ENCODE measurements at places on chromosomes 3 and 15.

GRCh38 chr3:177597311-177598096 lies 400.2 kb upstream of the TBL1XR1 start:
- DNase-seq: no peak

GRCh38 chr3:19749448-19750017 lies 184.5 kb downstream of the EFHB start:
- DNase-seq: no peak

DNA sequence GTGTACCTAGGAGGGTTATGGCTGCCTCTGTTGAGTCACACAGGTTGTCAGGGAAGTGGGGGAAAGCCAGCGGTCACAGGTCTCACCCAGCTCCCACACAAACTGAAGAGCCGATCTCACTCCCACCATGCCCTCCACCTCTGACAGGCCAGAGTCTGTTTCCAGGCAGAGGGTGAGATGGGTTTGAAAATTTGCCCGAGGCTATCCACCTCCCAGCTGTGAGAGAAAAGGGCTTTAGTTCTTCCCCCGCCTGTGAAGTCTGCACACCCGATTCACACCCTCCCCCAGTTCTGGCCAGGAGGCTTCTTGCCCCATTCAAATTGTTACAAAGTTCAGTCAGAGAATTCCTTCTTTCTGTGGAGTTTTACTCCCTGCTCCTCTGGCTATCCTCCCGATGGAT lies 446.9 kb downstream of the EDEM1 start:
- DNase-seq: no peak

DNA sequence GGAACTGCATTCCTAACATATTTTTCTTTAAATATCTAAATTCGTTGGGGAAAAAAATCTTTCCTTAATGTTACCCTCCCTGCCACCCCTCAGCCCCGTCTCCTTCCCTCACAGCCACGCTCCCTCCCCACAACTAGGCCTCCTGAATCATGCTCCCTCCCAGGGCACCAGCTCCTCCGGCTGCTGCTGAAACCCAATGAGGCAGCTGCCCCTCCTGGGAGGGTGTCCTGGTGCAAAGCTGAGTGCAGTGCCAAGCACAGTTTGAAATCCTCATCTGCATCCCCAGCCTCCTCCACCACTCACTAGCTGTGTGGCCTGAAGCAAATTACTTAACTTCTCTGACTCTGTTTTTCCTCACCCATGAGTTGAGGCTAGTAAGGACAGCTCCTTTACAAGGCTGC lies 2.7 kb upstream of the NR2E3 start:
- no peak for DNase-seq

- no peak for DNase-seq
Measured at GRCh38 chr15:85313339-85313738, 67.1 kb upstream of the AKAP13 start.

DNA sequence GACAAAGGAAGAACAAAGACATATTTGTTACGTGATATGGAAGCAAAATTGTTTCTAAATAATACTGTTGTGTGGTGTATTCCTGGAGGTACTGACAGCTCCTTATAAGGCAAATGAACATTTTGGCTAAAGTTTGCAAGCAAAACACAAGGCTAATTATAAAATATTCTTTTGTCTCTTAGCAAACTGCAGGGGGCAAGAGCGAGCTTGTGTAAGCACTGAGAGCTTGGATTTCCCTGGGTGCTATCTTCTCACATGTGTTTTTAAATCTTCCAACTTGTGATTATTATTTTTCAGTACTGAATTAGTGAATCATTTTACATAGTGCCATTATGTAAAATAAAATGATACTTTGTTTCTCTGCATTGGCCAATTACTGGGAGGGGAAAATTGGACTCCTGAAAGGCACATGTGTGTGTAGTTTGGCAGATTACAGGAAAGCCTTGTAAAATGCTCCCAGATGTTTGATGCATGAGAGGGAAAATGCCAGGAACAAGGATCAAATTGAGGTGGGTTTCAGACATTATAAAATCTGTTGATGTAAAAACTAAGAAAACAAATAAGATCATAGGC lies 611.5 kb downstream of the AGBL1 start:
- no peak for DNase-seq

DNA sequence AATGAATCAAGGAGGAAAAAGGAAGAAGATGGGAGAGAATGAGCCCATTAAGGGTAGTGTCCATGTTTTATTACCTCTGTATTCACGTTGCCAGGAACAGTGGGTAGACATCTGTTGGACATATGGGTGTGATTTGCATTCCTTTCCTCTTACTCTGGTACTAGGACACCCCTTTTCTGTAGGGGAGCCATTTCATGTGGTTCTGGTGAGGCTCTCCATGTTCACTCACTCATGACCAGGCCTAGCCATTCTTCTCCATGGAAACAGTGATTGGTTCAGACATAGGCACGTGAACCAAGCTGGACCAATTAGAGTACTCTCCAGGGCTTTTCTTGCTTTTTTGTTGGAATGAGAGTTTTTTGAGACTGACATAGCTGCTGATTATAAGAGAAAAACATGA lies 39.6 kb upstream of the PDCD6IP start:
- DNase-seq: no peak

- no peak for DNase-seq
Measured at GRCh38 chr15:31316135-31316795, 10.4 kb upstream of the KLF13 start.

DNA sequence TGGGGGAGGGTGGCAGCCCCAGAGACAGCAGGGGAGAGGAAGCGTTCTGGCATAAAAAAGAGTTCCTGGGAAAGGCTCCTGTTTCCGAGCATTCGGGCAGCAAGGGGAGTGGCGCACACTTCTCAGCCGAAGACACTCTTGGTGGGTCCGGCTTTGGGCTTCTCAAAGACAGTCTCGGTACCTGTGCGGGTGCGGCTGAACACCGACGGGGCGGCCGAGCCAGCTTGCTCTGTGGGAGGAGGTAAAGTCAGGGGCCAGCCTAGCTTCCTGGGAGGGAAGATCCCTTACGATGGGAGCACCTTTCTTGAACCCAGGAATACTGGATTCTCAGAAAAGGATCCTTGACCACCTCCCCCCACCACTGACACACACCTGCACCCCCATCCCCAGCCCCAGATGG lies 1.6 kb downstream of the MUSTN1 start:
- no peak for DNase-seq

GRCh38 chr3:178420033-178420432 lies 116.2 kb upstream of the KCNMB2 start:
- DNase-seq: no peak

GRCh38 chr3:153614563-153614962 lies 452.5 kb downstream of the RAP2B start:
- DNase-seq: no peak

DNA sequence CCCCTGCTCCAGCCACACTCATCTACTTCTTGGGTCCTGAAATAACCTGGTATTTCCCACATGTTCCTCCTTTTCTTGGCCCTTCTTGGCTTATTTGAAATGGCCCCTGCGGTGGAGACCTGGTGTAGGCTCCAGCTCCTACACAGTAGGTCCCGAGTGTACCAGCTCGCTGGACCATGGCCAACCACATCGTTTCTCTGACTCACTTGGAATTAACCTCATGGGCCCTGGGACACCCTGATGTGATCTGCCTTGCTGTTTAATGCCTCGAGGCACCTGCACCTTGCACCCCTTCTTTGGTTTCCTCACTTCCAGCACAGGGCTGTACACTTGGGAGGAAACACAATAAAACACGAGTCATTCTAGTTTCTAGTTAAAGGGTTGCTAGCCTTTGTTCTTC lies 60.3 kb downstream of the FEM1B start:
- no peak for DNase-seq

DNA sequence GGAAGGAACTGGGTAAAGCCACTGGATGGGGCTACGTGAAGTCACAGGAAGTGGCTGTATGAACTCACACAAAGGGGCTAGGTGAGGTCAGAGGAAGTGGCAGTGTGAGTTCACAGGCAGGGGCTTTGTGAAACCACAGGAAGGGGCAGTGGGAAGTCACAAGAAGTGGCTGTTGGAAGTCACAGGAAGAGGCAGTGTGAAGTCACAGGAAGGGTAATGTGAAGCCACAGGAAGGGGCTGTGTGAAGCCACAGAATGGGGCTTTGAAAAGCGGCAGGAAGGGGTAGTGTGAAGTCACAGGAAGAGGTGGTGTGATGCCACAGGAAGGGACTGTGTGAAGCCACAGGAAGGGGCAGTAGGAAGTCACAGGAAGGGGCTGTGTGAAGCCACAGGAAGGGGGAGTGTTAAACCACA lies 34.6 kb downstream of the GASK1A start:
- DNase-seq: no peak

DNA sequence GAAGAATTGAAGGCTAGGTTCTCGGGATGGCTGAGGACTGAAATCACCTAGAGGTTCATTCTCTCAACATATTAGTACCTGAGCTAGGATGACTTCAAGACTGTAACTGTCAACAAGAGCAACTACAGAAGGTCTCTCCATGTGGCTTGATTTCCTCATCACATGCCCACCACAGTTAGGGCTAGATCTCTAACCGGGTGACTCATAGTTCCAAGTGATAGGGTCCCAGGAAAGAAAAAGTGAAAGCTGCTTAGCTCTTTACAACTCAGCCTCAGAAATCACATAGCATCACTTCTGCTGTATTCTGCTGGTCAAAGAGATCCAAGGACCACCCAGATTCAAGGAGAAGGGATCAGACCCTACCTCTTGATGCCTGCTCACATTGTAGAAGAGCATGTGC lies 165.4 kb upstream of the AGTR1 start:
- no peak for DNase-seq

DNA sequence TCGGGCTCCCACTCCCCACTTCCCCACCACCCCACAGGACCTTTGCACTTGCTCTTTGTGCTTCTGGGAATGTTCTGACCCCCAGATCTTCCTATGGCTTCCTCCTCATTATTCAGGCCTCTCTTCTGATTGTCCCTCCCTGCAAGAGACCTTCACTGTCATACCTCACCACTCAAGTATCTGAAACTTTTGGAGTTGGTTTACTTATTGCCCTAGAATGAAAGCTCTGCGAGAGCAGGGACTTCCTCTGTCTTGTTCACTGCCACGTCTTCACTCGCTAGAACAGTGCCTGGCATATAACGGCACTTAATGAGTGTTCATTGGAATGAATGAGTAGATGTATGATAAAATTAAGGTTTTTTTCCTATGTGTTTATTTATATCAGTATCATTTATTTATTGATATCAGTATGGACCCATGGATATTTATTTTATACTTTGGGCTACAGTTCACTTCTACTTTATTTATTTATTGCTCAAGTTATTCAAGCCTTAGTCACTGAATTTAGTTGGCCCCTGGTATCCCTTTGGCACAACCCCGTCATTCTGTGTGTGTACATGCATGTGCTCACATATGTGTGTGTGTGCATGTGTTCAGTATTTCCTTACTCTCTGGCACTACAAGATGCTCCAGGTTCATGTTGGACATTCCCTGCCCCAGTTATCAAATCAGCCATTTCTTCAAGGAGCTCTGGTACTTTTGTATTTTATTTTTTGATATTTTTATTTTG lies 197.6 kb downstream of the THSD4 start:
- no peak for DNase-seq

DNA sequence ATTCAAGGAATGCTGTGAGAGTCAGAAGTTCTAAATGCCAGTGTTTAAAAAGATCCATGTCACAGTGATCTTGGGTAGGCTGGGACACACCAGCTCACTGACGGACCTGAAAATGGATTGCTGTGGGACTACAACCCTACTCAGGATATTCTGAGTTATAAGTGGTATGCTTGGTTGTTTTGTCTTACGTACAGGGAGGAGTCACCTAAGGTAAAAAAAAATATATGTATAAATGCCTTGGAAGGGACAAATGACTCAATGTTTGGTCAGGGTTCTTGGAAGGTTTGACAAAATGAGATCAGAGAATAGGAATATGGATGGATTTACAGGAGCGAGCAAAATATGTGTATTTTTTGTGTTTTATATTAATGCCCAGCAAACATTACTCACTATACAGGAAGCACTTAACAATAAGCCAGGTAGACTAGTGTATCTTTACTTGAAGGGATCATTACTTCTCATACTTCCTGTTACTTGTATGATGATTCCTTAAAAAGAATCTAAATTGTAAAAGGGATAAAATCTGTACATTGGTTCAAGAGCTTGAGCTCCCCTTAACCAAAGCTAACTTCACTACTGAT lies 767.3 kb downstream of the GBE1 start:
- no peak for DNase-seq

- DNase-seq: no peak
Measured at GRCh38 chr3:16426029-16426400, 87.5 kb downstream of the RFTN1 start.

GRCh38 chr3:86923071-86923491 lies 67.9 kb downstream of the VGLL3 start:
- DNase-seq: no peak

DNA sequence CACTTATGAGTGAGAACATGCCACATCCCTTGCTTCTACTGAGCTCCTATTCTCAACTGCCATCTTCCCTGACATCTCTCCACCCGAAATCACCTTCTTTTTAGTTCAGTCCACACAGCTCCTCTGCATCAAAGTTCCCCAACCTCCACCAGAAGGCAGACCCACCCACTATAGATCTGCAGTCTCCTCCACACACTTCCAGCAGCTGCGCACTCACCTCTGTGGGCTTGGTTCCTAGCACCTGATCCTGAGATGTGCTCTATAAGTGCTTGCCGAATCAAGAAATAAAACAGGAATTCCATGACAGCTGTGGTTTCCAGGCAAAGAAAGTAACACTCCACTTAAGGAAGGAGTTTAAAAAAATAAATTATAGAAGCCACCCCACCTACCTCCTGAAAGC lies 85.4 kb downstream of the TRANK1 start:
- DNase-seq: no peak

- no peak for DNase-seq
Measured at GRCh38 chr3:101823525-101823924, 25.8 kb upstream of the NFKBIZ start.

DNA sequence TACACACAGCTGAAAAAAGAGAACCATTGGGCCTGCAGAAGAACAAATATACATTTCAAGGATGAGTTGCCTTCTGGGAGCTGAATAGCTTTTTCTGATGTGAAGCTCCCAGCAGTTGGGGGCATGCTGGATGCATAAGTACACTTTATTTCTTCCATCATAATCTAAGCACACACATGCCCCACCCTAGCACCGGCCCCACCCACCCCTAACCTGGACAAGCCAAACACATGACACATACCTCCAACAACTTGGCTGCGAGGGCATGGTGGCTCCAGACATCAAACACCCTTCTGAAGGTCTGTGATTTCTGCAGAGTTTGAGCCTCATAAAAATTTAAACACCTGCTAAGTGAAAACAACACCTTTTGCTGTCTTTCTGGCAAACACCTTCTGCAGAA lies 307.2 kb upstream of the TRIM42 start:
- DNase-seq: no peak
